ENCODE measurements at places on chromosomes 1 and 21. TPM values are rescaled to one million over a fixed set of nuclear protein-coding genes. Genes with fewer than 3 reads are reported as not detected.

GRCh38 chr21:45403825-45404729, 888 bp upstream of the COL18A1 start:
- H3K27me3 ChIP-seq, result no peaks in the 10 kb centered on the region
- peak; percentile 76 for DNase-seq
- no peak overlapping the region for H3K27ac ChIP-seq
- H3K4me3 ChIP-seq, result peak overlapping the region; percentile 44
- H3K4me1 ChIP-seq, result peaks cover 27% of the 10 kb centered on the region
- H3K36me3 ChIP-seq, result no peaks in the 10 kb centered on the region

Gene CCDC181
- total RNA-seq, result 1.1 TPM

DNA sequence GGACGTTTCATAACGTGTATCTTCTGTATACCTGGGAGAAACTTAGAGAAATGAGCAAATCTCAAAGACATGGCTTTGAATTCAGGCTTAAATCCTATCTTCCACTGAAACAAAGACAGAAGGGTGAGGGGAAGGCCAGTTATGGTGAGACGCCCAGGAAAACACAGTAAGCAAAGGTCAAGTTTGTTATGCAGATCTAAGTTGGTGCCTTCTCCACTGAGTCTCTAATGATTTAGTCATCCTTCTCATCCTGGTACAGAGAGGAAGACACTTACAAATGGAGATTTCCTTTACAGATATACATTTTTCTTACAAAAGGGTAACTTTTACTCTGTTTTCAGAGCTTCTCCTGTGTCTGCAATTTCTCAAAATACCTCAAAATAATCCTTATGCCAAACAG, 64.4 kb downstream of the MAP3K7CL start:
- DNase-seq, result no peak
- peak overlapping the region; percentile 91 for H3K27ac ChIP-seq
- H3K4me1 ChIP-seq, result peaks cover 33% of the 10 kb centered on the region
- H3K4me3 ChIP-seq, result no peak overlapping the region
- no peaks in the 10 kb centered on the region for H3K27me3 ChIP-seq

DNA sequence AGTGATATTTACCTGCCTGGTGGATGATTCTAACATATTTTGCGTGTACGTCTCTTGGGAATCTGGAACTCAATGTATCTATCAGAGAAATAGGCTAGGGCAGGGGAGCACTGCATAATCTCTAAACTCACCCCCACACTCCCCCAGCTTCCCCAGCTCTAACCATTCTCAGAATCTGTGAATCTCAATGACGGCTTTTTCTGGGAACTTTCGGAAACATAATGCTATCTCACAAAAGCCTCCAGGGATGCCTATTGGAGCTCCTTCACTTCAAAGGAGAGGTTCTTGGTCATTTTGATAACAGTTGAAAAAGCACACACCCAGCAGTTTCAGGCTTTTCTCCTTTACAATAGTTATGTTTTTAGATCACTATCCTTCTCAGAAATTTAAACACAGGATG, 113.8 kb upstream of the MAGI3 start:
- H3K27me3 ChIP-seq, result no peaks in the 10 kb centered on the region
- no peak for DNase-seq
- H3K4me3 ChIP-seq, result no peak overlapping the region
- H3K27ac ChIP-seq, result no peak overlapping the region
- no peaks in the 10 kb centered on the region for H3K4me1 ChIP-seq

GRCh38 chr1:84353695-84354094, 44.6 kb upstream of the DNASE2B start:
- H3K27ac ChIP-seq, result no peak overlapping the region
- no peaks in the 10 kb centered on the region for H3K36me3 ChIP-seq
- peaks cover 24% of the 10 kb centered on the region for H3K4me1 ChIP-seq
- no peak overlapping the region for H3K4me3 ChIP-seq
- DNase-seq, result peak; percentile 89

- H3K4me1 ChIP-seq, result peaks cover 10% of the 10 kb centered on the region
- H3K27me3 ChIP-seq, result no peaks in the 10 kb centered on the region
- H3K27ac ChIP-seq, result peak overlapping the region; percentile 6
- H3K4me3 ChIP-seq, result no peak overlapping the region
- peak; percentile 26 for DNase-seq
These were observed 139.4 kb downstream of the VPS13D start for GRCh38 chr1:12369258-12369657.

DNA sequence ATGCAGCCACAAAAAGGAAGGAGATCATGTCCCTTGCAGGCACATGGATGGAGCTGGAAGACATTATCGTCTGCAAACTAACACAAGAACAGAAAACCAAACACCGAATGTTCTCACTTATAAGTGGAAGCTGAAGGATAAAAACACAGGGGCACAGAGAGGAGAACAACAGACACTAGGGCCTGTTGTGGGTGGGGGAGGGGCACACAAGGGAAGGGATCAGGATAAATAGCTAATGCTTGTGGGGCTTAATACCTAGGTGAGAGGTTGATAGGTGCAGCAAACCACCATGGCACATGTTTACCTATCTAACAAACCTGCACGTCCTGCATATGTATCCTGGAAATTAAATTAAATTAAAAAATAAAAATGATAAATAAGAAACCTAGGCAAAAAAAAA, 969.9 kb downstream of the TTLL7 start:
- no peak overlapping the region for H3K4me3 ChIP-seq
- H3K27me3 ChIP-seq, result no peaks in the 10 kb centered on the region
- H3K27ac ChIP-seq, result no peak overlapping the region
- H3K36me3 ChIP-seq, result no peaks in the 10 kb centered on the region
- DNase-seq, result no peak
- peaks cover 4% of the 10 kb centered on the region for H3K4me1 ChIP-seq

Gene CD1C
- not detected for total RNA-seq

Gene LENEP
- total RNA-seq, result not detected

Gene REN
- total RNA-seq, result not detected
